Hematopoietic multipotent progenitor cell treated with erythropoietin and hydrocortisone succinate and interleukin-3 and kit ligand, for 17 days (in vitro differentiated cells): ENCODE measurements at places on chromosomes 12 and 14.

DNA sequence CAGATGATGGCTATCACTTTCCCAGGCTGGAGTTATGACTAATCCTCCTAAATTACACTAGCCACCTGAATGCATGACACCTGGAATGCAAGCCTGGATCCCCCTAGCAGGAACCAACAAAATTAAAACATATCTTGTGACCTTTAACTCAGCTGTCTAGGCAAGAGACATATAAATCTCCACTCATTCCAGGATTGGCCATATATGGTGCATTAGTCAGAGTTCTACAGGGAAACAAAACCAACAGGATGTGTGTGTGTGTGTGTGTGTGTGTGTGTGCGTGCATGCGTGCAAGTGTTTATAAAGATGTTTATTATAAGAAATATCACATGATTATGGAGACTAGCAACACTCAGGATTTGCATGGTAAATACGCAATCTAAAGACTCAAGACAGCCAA is 212.8 kb downstream of the KIF21A start:
- no peak for DNase-seq

DNA sequence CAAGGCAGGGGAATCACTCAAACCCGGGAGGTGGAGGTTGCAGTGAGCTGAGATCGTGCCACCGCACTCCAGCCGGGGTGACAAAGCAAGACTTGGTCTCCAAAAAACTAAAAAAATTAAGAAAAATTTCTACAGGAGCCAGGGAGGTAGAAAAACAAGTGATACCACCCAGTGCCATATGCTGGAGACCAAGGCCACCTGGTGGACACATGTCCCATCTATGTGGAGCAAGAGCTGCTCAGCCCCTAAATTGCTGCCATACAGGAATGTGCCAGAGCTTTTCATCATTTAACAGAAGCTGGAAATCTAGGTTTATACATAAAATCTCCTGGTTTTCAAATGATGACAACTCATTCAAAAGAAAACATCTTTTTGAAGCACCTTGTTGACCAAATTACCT is 61.4 kb upstream of the ELK3 start:
- DNase-seq, result no peak

GRCh38 chr14:51999084-51999483 is 9.7 kb downstream of the RTRAF start:
- DNase-seq, result no peak

- no peak for DNase-seq
Measured at GRCh38 chr14:88005050-88005481, at the start of gene GPR65. Gene GPR65, plus strand, starts transcription at chr14:88005135. Its CDS starts 5,713 bp downstream, at chr14:88010848.

DNA sequence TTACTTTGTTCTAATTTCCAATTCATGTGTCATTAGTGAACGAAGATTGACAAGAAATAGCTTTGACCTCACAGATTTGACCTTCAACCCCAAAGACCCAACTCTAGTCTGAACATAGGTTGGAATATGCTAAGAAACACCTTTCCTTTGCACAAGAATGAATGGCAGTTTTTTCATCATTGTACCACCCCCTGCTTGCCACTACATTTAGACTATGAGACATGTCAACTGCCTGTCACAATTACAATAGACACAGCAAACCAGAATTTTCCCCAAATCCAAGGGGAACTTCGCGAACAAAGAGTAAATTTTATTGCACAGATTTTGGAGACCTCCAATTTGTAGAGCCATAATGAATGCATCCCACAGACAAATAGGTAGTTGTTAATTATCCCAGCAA is 535.4 kb downstream of the PRKD1 start:
- no peak for DNase-seq

- DNase-seq, result no peak
Measured at GRCh38 chr12:60191676-60192359, 596.0 kb downstream of the SLC16A7 start.

- DNase-seq, result no peak
Measured at GRCh38 chr14:43001731-43002130, 1395.1 kb downstream of the LRFN5 start.

DNA sequence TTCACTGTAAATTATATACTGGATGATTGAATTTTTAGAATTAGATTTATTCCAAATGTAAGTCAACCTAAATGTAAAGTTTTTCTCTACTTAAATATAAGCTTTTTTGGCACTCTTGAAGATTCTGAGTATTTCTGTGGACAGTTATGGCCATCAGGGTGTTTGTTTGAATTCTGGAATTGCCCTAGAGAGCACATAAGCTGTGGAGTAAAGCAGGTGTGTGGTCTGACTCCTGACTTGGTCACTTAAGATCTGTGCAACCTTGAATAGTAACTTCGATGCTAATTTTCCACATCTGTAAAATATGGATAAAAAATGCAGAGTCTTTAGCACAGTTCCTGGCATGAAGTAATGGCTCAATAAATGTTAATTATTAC is 64.4 kb downstream of the FUT8 start:
- DNase-seq, result no peak

GRCh38 chr12:6363330-6364043 is 11.9 kb downstream of the SCNN1A start:
- DNase-seq, result peak; percentile 20

DNA sequence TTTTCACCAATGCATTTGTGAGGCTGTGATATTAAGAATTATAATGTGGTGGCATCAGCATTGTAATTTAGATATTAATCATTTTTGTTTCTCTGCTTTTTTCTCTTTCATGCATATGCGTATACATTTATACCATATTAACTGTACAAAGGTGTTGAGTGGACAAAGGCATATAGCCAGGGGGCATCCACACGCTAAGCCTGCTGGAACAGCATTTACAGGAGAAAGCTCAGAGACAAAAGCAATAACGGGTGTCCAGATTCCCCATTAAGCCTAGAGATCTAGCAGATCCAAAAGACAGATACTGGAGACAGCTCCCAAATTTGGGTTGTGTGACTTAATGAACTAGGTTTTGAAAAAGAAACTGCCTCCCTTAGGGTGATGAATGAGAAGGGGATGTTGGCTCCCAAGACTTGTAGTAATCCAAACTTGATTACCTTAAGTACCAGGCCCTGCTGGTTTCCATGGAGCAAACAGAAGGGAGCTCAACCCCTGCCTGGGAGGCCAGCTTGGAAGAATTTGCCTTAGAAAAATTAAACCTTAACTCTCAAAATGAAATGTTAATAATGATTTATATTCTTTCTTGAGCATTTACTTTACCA is 181.9 kb downstream of the SLC6A15 start:
- DNase-seq, result no peak

- DNase-seq, result no peak
Measured at GRCh38 chr14:88166616-88167015, 156.5 kb downstream of the KCNK10 start.

DNA sequence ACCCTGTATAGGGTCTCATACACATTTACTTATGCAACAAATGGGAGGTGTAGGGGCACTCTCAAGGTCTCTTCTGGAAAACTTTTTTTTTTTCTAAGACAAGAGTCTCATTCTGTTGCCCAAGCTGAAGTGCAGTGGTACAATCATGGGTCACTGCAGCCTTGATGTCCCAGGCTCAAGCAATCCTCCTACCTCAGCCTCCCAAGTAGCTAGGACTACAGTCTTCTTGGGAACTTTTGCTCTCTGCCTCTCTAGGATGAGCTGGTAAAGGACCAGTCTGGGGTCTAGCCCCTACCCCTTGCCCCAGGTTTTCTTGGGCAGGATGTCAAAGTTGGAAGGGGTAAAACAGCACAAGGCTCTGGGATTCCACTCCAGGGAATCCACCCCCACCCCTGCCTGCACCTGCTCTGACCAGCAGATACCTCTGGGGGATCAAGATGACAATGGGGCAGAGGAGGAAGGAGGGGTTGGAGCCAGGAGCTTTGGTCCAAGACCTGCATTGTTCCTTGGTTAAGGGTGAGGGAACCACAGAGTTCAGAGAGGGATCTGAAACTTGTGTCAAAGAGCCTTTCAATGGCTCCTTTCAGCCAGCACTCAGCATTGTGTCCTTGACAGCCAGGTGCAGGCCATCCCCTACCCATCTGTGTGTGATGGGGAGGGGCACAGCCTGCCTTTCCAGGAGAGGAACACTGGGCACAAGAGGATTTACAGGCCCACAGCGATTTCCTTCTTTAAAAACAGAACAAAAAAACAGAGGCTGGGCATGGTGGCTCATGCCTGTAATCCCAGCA is 12.2 kb downstream of the CTDSP2 start:
- no peak for DNase-seq

- DNase-seq, result no peak
Measured at GRCh38 chr14:33307691-33308251, 369.1 kb downstream of the NPAS3 start.

DNA sequence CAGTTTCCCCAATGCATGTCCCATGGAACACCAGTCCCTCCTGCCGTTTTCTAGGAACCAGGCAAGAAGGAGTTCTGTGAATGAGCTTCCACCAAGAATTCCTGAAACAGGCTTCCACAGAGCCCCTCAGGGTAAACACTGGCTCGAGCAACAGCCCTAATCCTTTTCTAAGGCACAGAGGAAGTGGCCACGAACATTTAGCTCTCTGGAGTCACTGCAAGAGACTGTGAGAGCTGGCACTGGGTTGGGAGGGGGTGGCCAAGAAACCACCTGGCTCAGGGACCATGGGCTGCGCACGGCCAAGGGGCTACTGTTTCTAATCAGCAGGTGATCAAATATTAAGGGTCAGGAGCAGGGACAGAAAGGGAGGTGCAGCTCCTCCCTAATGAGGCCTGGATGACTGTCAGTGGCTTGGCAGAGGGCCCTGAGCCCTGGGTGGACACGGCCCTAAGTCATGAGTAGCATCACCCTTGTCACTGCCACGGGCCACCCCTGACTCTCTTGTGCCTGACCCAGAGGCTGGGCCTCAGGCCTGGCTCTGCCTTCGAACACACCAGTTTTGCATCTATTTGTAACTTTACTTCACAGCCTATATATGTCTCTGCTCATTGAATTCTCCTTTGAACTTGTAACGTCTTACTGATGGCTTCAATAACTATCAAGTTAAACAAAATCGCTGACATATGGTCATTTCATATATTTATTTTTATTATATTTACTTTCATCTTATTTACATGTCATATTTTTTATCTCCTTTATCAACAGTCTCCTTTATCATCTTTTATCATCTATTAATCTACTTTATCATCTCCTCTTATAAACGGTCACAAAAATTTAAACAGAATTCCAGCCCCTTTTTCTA is 154.0 kb downstream of the DICER1 start:
- no peak for DNase-seq

DNA sequence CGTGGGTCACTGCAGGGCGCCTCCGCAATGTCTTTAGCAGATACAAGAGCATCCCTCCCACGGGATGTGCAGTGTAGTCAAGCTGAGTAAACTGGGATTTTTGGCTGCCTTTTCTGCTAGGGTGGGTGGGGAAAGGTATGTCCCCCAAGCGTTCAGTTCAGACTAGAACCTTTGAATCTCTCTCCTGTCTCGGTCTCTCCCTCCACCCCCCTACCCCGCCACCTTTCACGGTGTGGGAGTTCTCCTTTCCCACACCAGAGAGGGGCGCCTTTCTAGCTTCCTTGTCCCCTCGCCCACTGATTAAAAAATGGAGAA is 525 bp upstream of the FAR2 start:
- no peak for DNase-seq

DNA sequence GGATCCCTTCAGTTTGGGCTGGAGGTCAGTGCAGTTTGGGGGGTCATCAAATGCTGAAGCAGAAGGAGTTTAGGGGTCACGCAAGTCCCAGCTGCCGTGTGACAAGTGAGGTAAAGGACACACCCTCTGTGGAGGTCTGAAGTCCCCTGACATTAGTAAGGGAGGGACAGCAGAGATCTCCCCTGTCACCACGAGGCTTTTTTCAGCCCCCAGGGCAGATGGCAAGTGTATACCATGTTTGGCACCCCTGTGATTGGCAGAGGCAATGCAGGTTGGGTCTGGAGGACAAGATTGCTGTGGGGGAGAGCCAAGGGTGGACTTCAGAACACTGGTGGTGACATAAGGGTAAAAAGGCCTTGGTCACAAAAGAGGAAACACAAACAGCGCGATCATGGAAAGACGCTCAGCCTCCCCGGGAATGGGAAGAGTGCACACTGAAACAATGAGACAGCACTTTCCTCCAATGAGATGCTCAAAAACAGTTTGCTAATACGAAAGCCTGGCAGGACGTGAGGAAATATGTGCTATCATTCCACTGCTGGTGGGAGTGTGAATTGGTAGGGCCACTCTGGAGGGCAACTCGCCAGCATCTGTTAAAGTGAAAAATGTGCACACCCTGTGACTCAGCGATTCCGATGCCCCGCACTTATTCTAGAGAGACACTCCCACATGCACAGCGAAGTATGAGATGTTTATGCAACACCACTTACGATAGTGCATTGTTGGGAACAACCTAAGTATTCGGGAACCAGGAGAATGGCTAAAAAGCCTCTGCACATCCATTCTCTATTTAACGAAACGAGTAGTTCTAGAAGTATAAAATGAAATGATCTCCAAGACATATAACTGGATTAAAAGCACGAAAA is 14.4 kb upstream of the CD27 start:
- peak; percentile 98 for DNase-seq

GRCh38 chr12:92400006-92400405 is 254.4 kb upstream of the BTG1 start:
- DNase-seq, result no peak

- DNase-seq, result no peak
Measured at GRCh38 chr12:109897029-109897428, 3.0 kb upstream of the TCHP start.

DNA sequence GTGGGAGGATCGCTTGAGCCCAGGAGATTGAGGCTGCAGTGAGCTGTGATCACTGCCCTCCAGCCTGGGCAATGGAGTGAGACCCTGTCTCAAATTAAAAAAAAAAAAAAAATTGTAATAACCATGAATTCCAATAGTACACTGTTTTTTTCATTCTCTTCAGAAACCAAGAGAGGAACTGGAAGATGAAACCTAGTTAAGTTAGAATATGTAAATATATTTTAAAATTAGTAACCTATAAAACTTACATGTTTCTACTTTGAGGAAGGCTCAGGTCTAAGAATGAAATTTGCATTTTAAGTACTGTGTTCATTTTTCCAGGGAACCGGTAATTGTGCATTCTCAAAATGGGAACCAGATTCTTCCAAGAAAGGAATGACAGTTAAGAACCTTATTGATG is 18.8 kb downstream of the KNTC1 start:
- no peak for DNase-seq

DNA sequence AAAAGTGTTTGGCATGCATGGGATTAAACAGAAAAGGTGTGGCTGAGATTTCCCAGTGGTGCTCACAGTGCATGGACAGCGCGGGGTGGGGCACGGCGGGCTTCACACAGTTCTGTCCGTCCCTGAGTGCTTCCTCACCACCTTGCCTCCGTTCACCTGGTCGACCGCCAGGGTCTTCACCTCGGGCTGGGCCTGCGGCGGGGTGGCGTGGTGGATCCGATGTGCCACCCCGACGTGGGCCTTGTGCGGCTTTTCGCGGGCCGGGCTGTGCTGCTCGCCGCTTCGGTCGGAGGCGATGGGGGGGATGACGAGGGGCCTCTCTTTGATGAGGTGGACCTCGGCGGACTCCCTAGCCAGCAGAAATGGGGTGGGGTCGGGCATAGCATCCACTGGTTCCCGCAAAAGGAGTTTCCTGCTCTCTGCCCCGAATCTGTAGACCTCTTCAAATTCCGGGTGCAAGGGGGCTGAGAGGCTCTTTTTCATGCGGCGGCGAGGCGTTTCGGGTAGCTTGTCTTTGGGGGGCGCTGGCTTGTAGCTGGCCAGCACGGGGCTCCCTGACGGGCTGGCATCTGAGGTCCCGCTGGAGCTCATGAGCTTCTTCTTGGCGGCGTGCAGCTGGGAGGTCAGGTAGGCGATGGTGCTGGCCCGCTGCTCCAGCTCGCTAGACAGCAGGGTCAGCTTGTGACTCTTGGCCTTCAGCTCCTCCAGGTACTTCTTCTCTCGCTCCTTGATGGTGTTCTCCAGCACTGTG is 35.5 kb downstream of the CCDC92 start:
- no peak for DNase-seq
